ENCODE measurements at places on chromosomes 5 and 9.

GRCh38 chr5:37966291-37966690 lies 126.5 kb upstream of the GDNF start:
- no peak for DNase-seq

DNA sequence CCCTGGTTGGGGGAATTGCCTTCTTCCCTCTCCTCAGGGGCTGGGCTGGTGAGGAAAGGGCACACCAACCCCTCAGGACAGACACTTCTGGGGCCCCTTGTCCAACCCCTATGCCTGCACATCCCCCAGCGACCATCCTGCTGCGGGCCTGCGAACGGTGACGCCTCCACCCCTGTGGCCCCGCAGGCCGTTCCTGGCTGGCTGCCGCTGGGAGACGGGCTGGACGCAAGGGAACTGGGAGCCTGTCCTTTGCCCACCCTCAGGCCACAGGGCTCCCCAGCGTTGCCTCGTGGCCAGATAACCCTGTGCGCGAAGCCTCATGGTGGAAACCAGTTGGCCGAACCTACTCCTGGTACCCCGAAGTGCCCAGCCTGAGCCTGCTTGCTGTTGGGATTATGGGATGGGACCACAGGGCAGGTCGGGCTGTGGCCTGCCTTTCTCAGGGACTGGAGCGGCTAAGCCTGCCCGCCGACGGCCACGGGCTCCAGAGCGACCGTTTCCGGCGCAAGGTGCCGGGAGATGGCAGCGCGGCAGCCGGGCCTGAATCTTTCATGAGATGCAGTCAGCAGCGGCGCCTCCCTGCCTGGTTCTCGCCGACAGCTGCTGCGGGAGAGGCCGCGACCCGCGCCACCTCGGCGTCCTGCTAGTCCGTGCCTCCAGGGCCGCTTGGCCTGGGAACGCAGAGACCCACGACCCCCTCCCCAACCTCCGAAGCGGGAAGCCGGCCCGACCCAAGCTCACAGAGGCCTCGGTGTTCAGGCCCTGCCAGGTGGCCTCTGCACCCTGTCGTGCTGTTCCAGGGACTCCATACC lies 6.5 kb upstream of the PITX1 start:
- DNase-seq, result no peak

DNA sequence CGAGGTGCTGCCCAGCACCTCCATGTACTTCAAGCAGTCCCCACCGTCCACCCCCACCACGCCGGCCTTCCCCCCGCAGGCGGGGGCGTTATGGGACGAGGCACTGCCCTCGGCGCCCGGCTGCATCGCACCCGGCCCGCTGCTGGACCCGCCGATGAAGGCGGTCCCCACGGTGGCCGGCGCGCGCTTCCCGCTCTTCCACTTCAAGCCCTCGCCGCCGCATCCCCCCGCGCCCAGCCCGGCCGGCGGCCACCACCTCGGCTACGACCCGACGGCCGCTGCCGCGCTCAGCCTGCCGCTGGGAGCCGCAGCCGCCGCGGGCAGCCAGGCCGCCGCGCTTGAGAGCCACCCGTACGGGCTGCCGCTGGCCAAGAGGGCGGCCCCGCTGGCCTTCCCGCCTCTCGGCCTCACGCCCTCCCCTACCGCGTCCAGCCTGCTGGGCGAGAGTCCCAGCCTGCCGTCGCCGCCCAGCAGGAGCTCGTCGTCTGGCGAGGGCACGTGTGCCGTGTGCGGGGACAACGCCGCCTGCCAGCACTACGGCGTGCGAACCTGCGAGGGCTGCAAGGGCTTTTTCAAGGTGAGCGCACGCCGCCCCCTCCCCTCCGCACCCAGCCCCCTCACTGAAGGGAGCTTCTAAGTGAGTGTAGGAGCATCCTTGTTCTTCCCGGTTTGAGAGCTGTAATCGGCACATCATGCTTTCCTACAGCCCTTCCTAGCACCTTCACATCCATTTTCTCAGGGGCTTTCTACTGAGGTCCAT lies 6.9 kb downstream of the NR4A3 start:
- DNase-seq, result no peak

DNA sequence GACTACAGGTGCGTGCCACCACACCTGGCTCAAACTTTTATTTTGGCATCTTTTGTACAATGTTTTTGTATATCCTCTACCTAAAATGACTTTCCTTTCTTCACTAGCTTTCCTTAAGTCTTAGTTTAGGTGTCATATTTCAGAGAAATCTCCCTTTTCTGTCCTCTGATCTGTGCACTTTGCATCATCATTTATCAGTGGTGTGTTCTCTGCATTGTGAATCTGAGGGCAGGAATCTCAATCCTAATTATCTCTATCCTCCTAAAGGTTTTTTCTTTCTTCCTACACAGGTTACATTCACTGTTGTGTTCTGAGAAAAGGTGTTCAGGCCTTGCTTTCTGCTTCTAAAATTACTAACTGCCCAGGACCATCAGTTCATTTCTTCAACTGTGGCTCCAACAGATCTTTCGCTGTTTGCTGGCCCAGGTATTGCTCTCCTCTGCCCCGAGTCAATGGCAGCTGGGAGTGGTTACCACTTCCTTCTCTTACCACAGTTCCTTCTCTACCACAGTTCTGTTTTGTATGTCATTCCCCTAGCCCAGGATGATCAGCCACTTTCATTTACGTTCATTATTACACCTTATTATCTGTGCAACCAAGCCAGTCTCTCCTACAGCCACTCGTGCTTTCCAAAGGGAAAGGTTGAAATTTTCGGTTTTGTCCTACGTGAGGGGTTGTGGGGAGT lies 14.0 kb downstream of the TGFBR1 start:
- DNase-seq, result no peak

DNA sequence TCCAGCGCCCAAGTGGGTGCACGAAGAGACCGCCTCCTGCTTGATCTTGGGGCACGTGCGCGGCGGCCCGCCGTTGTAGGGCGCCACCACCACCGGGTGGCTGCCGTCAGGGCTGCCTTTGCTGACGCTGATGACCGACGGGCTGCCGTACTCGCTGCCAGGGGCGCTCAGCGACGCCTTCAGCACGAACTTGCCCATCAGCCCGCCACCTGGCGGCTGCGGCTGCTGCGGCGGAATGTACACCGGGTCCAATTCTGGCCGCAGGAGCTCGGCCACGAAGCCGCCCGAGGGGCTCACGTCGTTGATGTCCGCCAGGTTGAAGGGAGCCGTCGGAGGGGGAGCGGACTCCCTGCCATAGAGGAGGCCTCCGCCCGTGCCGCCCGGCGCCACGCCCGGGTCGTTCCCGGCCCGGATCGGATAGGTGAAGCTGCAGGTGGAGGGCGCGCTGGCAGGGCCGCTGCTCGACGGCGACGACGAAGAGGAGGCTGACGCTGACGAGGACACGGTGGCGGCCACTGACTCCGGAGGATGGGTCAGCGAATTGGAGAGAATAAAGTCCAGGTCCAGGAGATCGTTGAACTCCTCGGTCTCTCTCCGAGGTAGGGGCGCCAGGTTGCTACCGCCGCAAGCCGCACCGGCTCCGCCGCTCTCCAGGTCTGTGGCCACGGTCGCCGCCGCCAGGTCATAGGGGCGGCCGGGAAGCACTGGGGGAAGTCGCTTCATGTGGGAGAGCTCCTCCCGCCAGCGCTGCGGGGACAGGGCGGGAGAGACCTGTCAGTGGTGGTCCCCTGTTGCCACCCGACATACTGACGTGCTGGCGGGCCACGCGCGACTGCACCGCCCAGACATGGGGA lies 1.8 kb downstream of the KLF4 start:
- peak; percentile 81 for DNase-seq

DNA sequence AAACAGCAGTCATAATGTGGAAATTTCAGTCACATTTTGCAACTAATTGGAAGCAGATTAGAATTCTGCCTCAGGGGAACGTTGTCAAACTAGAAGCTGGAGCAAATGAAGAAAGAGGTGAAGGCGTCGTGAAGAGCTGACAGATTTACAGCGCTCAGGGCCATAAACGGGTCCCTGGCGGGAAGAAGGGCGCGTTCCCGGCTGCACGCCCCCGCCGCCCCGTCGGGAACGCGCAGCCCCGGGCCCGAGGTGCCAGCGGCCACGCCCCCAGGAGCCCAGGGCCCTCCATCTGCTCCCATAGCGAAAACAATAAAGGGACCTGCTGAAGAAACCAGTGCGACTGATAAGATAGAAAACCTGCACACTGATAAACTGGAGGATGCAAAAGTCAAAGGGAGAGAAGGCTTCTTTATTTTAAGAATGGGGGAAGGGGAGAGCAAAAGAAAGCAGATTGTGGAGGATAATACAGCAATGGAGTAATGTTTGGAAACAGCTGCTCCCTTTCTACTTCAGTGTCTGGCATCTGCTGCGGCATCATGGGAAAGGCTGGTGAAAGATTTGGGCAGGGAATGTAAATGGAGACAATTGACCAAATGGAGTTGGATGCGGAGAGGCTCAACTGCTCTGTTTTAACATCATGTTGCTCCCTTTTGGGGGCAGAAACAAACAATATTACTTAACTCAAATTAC lies 11.1 kb downstream of the ZNF608 start:
- peak; percentile 92 for DNase-seq

GRCh38 chr5:107631805-107632362 lies 38.9 kb downstream of the EFNA5 start:
- no peak for DNase-seq

- DNase-seq, result no peak
Measured at GRCh38 chr5:120139039-120139438, 325.1 kb upstream of the PRR16 start.

DNA sequence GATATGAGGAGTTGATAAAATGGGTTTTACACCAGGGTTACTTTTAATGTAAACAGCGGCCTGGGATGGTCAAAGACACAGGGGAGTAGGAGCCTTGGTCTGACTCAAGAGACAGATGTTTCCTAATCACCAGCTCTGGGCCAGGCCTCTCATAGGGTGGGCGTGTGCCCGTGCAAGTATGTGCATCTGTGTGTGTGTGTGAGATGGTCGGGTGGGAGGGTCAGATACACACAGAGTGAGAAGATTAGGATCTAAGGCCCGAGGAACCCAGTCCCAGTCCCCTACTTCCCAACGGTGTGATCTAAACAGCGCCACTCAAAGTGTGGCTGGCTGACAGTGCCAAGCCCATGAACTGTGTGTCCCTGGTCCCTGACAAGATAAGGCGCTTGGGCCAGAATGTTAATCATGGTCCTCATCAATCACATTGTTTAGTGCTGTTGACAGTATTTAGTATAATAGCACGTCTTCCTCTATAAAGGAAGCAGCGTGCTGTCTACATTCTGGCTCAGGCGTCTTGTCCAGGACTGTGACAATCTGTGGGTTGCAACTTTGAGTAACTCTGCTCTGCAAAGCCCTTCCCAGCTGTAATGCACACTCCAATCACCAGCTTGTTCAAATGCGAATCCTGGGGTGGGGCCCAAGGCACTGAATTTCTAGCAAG lies 173.7 kb downstream of the DAB2IP start:
- no peak for DNase-seq

- DNase-seq, result no peak
Measured at GRCh38 chr5:71914281-71914680, 193.0 kb upstream of the MAP1B start.

GRCh38 chr5:504326-505154 lies 19.7 kb downstream of the SLC9A3 start:
- DNase-seq, result no peak

DNA sequence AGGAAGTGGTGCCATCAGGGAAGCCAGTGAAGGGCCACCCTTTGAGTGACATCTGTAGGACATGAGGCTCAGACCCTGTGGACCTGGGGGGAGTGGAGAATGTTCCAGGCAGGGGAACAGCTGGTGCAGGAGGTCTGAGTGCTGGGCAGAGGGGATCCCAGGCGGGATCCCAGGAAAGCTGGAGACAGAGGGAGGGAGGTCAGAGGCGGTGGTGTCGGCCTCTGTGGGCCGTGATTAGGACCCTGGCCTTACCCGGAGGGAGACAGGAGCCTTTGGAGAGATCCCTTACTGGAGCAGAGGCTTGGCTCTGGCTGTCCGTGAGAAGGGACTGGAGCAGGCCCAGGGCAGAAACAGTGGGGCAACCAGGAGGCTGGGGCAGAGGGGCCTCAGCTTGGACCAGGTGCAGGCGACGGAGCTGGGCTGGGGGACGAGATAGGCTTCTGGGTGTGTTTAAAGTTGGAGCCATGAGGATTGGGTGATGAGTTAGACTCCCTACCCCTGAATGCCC lies 12.1 kb upstream of the GRHPR start:
- DNase-seq, result no peak

DNA sequence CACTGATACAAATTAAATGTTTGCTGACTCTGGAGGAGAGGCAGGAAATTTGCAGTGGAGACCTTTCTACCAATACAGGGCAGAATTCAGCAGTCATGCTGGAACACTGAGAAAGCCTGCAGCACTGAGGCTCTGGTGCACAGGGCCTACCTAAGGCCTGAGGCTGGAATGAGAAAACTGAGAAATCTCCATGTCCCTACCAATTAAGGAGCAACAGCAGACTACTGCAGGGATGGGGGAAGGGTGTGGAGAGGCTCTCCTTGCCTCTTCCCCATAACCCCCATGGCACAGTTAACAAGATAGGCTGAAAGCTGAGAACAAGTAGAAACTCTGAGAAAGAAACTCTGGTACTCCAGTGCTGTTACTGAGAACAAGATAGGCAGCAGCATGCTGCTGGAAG lies 10.5 kb downstream of the FBXO4 start:
- DNase-seq, result no peak

- DNase-seq, result no peak
Measured at GRCh38 chr9:70052768-70053167, 9.1 kb downstream of the MAMDC2 start.

DNA sequence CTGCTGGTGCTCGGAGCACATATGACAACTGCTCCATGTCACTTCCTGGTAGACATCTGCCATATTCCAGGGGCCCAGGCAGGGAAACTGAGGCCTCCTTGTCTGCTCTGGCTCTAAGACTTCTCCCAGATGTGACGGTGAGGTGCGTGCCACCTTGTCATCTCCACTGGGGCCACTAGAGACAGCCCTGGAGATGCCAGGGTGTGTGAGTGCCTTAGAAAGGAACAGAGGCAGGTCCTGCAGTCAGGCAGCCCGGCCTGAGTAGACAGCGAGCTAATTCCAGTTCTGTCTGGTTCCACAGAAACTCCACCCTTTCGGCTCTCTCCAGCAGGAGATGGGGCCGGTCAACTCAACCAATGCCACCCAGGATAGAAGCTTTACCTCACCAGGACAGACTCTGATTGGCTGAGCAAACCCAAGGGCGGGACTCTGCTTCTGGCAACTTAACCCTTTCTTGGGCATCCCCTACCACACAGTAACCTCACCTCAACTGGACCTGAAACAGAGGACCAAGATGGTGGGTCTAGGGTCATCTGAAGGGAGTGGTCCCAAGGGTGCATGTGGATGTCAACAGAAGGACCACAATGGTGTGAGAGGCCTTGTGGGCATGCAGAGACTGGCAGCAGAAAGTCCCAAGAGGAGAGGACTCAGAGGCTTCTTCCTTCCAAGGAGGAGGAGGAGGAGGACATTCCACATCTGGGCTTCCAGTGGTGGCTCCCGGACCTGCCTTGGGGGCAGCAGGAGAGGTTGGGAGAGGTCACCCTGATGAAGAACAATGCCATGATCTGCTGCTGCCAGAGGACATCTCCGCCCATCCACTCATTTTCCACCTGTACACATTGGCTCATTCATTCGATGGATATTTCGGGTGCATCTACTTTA lies 77.7 kb downstream of the RGS3 start:
- DNase-seq, result peak; percentile 63

All from NCI-H82 (cell line).